ENCODE measurements at places on chromosomes 2 and 18. TPM values are rescaled to one million over a fixed set of nuclear protein-coding genes. Genes with fewer than 3 reads are reported as not detected.

The MC5R gene
- not detected for total RNA-seq

The DES gene
- total RNA-seq = not detected

The CACNB4 gene
- total RNA-seq = 0.65 TPM

The REG3G gene
- total RNA-seq = not detected

The PAIP2B gene
- 2.4 TPM for total RNA-seq

The FAM124B gene
- total RNA-seq = 3.3 TPM

The TLX2 gene
- total RNA-seq = 1.5 TPM

The CXCR4 gene
- 1,189 TPM for total RNA-seq

The SAG gene
- 0.25 TPM for total RNA-seq

The HOXD3 gene
- total RNA-seq = not detected

The STK36 gene
- 14.2 TPM for total RNA-seq

The FSHR gene
- total RNA-seq = not detected

The MC4R gene
- not detected for total RNA-seq

The DSC3 gene
- total RNA-seq = not detected

The NPHP1 gene
- 0.16 TPM for total RNA-seq

The PROM2 gene
- 0.77 TPM for total RNA-seq

The SH3YL1 gene
- 53.3 TPM for total RNA-seq

The PAX3 gene
- total RNA-seq = not detected

The NAPG gene
- total RNA-seq = 31.2 TPM

GRCh38 chr18:23578891-23579653 lies 7.2 kb downstream of the NPC1 start:
- DNase-seq = no peak

DNA sequence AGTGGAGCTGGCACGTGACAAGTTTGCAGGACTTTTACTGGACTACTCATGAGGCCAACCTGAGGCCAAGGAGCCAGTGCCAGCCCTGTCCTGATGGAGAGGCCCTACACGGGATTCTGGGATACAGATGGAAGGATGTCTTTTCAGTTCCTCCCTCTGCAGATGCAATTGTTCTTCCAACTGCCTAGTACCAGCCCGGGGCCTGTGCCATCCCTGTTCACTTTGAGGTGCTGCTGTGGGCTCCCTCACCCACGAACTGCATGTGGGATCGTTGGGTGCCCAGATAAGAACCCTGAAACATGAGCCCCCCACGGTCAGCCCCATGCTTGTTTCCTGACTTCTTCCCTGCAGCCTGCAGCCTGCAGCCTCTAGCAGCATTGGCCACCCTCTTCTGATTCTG lies 25.3 kb upstream of the LAPTM4A start:
- no peak for DNase-seq

GRCh38 chr18:9796935-9797549 lies 88.7 kb upstream of the TXNDC2 start:
- DNase-seq = no peak

- no peak for DNase-seq
These were observed 5.2 kb upstream of the CTDSP1 start for GRCh38 chr2:218394298-218395089.

- DNase-seq = no peak
These were observed 8.3 kb downstream of the ASAP2 start for GRCh38 chr2:9214873-9215272.

DNA sequence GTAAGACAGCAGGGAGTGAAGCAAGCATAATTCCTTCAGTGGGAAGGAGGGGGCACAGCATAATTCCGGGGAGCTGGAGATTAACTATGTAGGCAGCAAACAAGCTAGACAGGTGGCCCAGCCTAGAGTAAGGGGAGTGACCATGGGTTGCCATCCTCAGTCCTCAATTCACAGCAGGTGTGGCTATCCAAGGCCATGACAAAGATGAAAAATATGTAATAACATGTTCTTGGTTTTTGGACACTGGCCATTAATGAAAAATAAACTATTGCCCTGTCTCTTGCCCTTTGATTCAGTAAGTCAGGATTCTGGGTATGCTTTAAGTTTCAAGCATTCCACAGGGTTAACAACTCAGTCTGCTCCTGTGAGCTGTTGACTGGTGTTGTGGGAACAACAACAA lies 65.0 kb downstream of the CYP1B1 start:
- DNase-seq = no peak

GRCh38 chr18:63578357-63578958 lies 8.7 kb upstream of the SERPINB13 start:
- no peak for DNase-seq

DNA sequence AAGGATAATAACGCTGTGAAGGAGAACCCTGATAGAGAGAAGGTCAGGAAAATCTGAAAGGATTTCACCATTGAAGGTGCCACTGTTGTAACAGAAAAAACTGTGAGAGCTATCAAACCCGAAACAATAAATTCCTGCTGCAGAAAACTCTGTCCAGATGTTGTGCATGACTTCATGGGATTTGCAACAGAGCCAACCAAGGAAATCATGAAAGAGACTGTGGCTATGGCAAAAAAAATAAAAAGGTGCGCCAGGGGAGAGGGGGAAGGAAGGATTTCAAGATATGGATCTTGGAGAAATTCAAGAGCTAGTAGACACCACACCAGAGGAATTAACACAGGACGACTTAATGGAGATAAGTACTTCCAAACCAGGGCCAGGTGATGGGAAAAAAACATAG lies 88.0 kb downstream of the LDLRAD4 start:
- DNase-seq = no peak

GRCh38 chr2:18369760-18370159 lies 190.7 kb downstream of the RDH14 start:
- DNase-seq = no peak

- no peak for DNase-seq
These were observed 1.1 kb upstream of the DYM start for GRCh38 chr18:49461602-49461977.

- no peak for DNase-seq
These were observed 245.7 kb downstream of the DYM start for GRCh38 chr18:49214706-49215105.

- no peak for DNase-seq
These were observed 5.7 kb downstream of the CTDP1 start for GRCh38 chr18:79685281-79685680.

- DNase-seq = no peak
These were observed 1655.6 kb downstream of the DPP10 start for GRCh38 chr2:116098049-116098448.

DNA sequence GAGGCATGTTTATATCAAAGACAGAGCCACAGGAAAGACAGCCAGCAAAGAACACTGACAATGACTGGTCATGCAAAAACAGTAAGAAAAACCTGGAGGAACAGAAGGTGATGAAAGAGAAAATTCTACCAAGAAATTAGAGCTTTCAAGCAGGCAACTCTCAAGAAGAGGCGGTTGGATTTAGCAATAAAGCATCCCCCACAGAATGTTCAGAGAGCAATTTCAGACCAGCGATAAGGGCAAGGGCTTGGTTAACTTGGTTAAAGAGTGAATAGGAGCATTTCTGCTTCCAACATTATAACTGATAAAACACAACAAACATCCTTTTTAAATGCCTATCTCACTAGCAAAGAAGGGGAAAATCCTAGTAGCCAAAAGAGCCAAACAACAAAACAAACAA lies 68.0 kb upstream of the NCKAP5 start:
- no peak for DNase-seq

DNA sequence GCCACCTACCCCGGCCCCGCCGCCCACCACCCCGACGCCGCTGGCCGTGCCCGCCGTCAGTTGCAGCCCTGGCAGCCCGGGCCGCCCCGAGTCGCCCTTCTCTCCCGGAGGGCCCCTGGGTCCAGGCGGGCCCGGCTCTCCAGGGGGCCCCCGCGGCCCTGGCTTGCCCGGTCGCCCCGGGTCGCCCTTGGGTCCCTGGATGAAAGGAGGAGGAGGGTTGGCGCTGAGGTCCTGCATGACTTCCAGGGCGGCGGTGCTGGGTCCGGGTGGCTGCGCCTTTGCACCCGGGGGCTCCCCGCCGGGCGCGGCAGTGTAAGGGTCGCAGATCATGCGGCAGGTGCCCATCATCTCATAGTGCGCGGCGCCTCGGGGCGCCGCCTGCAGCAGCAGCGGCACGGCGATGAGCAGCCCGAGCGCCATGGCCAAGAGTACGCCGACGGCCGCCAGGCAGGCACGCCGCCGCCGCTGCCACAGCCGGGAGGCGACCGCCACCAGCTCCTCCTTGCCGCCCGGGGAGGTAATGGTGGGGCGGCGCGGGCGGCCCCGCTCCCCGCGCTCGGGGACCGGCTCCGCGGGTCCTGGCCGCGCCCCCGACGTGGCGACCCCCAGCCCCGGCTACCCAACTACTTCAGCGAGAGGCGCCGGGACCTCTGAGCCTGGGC lies 570 bp downstream of the C1QL2 start:
- no peak for DNase-seq

- DNase-seq = no peak
These were observed 1.8 kb downstream of the PRKCE start for GRCh38 chr2:45653122-45653913.

DNA sequence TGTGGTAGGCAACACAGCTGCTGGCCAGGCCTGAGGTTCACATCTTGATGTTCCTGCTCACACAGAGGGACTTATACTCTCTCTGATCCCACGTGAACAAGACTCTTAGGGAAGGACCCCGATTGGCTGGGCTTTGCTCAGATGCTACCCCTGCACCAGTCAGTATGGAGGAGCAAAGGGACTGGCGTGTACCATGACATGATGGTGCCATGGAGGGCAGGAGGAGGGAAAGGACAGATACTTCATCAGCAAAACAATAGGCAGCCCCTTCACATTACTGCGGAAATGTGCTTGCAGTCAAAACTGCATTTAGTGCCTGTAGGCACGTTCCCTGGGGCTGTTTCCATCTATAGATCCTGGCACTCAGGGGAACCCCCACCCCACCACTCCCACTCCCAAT lies 42.7 kb downstream of the ZFP36L2 start:
- no peak for DNase-seq

- no peak for DNase-seq
These were observed 24.4 kb downstream of the ZNF407 start for GRCh38 chr18:74622072-74622471.

DNA sequence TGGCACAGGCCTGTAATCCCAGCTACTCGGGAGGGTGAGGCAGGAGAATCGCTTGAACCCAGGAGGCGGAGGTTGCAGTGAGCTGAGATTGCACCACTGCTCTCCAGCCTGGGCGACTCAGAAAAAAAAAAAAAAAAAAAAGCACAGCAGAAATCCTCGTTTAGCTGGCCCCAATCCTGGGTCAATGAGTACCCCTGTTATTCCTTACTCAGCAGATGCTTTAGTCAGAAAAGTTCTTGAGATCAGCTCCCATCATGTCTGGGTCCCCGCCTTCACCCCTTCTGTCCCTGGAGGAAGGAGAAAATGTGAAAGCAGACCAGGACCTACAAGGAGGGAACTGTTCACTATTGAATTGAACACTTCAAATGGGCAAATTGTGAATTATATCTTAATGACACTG lies 16.4 kb upstream of the KCNG3 start:
- no peak for DNase-seq

DNA sequence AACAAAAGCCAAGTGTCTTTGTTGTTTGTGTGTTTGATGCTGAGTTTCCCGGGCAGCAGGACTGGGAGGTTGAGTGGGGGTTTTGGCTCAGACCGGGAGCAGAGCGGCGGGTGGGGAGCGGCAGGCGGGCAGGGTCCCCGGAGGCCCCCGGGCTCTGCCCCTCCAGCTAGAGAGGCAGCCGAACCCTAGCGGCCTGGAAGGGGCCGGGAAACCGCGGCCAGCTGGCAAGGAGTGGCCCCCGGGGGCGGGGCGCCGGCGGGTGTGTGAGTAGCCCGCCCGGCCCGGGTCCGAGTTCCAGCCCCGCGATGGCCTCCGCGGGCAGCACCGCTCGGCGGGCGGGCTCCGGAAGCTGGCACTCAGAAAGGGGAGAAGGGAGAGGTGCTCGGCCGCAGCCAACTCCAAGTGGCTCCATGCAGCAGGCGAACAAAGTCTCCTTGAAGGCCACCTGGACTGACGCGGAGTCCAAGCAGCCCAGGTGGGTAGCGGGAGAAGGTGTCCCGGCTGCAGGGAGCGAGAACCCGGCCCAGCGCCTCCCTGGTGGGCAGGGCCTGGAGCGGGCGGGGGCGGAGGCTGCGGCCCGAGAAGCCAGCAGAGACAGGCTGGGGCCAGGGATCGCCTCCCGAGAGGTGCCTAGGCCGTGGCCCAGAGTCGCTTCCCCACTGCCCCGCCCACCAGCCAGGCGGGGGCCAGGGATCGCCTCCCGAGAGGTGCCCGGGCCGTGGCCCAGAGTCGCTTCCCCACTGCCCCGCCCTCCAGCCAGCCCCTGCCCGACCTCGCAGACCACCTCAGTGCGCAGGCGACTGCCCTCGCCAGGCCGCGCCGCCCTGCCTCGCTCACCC lies at the start of gene ANKRD53:
TSS of gene ANKRD53 (plus strand) at position 290 of the 839 bp plus-strand sequence. CDS start at position 306, 16 bp downstream.
- no peak for DNase-seq

GRCh38 chr2:43539436-43539835 lies 56.4 kb downstream of the THADA start:
- DNase-seq = no peak

GRCh38 chr2:36582538-36582937 lies 15.4 kb downstream of the FEZ2 start:
- no peak for DNase-seq

DNA sequence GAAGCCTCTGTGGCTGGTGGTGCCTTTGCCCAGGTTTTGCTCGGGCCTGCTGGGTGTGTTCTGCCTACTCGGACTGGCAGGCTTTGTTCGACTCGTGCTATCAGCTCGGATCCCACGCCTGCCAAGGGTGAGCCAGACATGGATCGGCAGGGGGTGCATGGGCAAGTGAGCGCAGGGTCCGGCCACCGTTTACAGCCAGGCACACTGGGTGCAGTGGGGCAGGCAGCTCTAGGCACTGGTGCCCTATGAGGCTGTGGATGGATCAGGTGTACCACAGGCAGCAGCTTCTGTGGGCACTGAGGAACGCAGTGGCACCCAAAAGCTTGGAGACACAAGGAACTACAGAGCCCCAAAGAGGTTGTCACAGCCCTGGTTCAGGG lies 25.6 kb downstream of the MARCHF7 start:
- no peak for DNase-seq

DNA sequence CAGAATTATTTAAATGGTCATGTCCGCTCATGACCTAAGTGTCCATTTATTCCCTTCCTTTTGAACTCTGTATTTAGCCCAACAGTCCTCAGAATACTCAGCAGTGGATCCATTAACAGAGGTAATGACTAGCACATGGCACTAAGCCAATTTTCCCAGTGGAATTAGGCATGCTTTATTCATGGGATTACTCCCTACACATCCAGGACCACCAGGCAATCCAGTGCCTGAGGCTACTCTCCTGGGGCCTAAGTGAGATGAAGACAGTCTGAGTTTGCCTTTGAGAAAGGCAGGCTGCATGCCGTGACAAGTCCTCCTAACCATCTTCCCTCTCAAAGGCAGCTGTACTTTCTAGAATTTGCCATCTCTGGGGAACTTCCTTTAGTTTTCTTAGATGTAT lies 128.6 kb downstream of the SPOPL start:
- DNase-seq = no peak

- DNase-seq = no peak
These were observed 56.5 kb upstream of the ERBB4 start for GRCh38 chr2:212595036-212595654.

GRCh38 chr2:217325251-217325650 lies 465.4 kb upstream of the TNP1 start:
- DNase-seq = no peak

- no peak for DNase-seq
These were observed 57.3 kb downstream of the MTHFD2 start for GRCh38 chr2:74255660-74256213.

All from T-helper 17 cell (primary cell).